ENCODE measurements at places on chromosomes 4 and X.

DNA sequence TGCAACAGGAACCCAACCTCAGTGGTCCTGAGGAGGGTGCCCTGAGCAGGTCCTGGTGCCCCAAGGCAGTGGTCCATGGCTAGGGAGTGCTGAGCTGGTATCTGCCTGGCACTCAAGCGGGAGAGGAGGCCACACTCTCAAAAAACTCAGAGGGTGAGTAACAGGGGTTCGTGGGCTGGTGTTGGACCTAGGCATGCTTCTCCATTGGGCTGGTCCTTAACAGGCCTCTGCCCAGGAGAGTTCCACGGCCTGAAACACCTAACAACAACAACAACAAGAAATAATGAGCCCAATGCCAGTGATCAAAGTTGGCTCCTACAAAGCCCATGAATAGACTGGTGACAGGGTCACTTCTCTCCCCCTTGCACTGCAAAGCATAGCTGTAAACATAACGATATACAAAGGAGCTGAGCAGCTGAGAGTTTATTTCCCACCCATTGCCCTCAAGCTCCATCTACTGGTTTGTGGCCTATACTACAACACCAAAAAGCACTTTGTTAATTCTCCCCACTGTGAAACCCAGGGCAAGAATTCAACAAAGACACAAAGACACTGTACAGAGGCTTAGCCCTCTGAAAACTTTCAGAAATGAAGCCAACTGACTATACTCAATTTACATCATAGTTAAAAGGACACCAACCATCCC is 736.1 kb upstream of the ADGRL3 start:
- DNase-seq, result no peak

DNA sequence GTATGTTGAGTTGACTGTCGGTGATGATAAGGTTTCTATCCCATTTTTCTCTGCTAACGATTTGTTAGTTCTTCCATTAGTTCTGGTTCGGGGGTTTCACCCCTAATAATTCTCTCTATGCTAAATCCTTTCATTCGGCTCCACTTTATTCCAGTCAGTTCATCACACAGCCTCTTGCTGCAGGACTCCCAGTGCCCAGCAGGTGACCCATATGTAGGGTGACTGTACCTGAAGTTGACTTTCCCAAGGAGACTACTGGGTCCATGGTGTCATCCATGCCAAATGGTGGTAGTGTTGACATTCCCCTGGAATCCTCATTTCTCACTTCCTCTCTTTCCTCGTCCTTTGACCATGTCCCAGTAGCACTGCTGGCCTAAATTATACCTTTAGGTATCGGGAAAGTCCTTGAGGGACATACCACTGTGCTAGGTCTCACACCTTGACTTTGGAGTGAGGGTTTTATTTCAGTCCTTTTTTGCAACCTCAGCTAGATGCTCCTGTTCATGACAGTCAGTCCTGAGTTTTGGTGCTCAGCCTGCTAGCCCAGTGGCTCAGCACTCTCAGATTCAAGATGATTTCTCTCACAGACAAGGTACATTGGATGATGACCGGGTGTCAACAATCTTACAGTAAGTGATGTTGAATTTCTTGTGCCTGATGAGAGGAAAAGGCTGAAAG is 105.1 kb upstream of the ARHGAP24 start:
- no peak for DNase-seq

DNA sequence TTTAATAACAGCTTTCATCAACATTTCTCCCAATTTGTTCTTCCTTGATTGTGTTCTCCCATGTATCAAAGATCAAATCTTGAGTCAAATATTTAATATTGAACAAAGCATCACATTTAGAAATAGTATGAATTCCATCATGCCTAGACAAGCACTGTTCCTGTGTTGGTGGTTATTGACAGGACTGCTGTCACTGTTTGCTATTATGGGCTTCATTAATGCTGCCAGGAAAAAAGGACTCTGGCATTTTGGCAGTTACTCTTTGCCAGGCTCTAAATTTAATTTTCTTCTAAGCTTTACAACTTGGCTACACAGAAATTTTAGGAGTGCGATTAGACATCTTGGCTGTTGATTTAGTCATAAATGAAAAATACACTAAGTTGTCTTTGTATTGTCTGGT is 295.9 kb upstream of the NRK start:
- DNase-seq, result no peak

DNA sequence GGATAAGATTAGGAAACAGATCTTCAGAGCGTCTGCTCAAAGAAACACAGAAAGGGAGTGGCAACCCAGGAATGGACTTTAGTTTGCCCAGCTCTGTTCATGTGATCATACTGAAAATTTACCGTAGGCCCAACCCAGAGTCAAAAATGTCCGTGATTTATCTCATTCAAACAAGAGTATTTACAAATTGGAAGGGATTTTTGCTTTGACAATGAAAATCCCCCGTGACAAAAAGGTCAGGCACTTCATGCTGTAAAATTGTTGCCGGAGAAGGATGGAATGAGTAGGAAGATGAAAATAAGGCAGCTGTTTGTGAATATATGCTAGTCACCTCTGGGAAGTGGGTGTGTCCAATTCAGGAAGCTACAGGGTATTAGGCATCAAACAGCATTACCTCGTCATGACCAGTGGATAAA is 1.2 kb downstream of the SULT1B1 start:
- no peak for DNase-seq

DNA sequence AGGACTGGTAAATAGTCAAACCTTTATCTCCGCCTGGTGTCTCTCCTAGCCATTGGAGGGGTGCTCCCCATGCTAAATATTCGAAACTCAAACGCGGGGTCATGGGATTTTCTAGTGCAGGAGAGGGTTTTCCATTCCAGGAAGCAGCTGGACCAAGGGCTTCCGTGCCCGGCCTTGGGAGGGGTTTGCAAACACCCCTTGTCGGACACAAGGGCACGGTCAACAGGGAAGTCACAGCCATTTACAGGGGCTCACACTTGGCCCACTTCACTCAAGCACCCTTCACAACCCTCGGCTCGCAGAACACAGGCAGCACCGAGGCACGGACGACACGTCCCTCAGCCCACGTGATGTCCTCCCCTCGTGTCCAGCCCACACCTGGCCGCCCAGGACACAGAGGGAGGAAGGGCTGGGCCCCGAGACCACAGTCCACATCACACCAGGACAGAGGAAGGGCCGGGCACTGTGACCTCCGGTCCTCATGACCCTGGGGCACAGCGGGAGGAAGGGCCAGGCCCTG is 10.3 kb upstream of the PLCXD1 start:
- no peak for DNase-seq

GRCh38 chrX:40281336-40282005 is 183.7 kb upstream of the BCOR start:
- DNase-seq, result no peak

DNA sequence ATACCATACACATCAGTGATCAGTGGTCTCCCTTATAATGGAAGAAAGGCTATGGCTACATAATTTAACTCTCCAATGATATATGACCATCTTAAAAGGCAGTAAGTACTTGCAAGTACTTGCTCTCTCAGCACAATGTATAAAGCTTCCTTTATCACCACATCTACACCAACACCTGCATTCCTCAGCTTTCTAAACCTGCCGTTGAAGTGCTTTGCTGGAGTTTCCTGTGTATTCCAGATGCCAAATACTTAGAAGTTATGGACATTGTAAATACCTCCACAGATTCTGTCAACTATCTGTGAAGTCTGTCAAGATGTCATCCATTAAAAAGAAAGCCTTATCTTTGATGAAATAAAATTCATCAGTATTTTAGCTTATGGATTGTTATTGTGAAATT is 335.0 kb upstream of the GALNTL6 start:
- DNase-seq, result no peak

DNA sequence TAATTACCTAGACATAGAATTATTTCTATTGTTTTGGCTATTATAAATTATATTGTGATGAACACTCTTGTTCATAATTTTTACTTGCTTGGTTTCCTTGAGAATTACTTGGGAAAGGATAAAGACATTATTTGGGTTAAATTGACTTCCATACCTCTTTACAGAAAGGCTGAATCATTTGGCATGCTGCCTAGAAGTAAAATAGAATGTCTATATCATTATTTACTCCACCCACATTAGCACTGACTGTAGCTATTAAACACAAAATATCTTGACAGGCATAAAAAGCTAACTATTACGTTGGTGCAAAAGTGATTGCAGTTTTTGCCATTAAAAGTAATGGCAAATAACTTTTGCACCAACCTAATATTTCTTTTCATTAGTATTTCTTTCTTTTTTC is 29.7 kb upstream of the ADH6 start:
- DNase-seq, result no peak

- no peak for DNase-seq
These were observed 9.3 kb downstream of the RNF4 start for GRCh38 chr4:2478229-2478628.

DNA sequence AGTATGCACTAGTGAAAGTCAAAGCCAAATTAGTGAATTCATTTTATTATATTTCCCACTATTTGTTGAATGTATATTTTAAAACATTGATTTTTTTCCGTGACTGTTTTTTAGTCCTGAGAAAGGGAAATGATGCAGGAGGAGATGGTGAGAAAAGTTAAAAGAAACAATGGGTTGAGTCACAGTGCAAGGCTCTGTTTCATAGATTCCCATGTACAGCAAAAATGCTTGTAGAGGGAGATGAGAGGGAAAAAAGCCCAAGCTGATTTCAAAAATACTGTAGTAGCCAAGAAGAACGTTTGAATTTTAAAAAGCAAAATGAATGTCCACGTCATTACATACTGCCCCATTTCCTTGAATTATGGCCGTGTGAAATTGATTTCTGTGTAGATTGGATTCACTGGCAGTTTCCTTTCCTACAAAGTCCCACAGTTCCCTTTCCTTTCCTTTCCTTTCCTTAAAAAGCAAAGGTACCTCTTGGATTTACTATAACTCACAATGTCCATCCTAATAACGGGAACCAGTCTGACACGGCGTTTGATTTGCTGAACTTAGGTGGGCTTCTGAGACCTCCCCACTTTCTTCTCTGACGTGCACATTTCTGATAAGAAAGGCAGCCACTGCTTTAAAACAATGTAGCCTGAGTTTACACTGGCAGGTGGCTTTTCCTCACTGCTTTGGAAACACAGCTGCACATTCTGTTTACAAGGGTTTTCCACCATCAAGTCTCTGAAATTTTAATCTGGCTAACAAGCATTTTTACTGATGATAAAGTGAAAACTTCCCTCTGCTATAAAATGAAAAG is 63.7 kb downstream of the SPCS3 start:
- no peak for DNase-seq

- no peak for DNase-seq
These were observed 26.2 kb upstream of the SCRG1 start for GRCh38 chr4:173424899-173425805.

- no peak for DNase-seq
These were observed 7.8 kb downstream of the LARP1B start for GRCh38 chr4:128068918-128069317.

DNA sequence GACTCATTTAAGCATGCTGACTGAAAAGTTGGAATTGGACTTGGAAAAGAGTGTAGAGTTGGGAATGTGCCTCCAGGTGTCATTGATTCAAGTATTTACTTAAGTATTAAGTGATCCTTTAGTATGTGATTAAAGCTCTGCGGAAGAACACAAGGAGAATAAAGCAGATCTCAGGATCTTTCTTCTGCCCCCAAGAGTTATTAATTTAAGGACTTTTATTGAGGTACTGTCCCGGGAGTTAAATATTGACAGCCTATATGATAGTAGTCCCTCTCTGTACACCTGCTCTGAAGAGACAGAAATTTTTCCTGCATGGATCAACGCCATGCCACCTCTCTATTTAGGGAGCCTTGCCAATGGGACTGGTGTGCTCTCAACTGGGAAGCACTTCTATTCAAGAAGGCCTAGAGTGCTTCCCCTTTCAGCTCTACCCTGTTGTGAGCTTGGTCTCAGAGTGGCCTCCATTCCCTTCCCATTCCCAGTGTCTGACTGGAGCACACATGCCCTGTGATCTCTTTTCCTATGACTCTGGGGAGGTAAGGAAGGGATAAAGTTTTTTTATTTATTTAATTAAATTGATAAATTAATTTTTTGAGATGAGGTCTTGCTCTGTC is 75.9 kb downstream of the SHISA3 start:
- DNase-seq, result no peak

Measured in occipital lobe (tissue), 3 donors.